T-helper 2 cell (primary cell): ENCODE measurements at places on chromosomes 7 and 10.

DNA sequence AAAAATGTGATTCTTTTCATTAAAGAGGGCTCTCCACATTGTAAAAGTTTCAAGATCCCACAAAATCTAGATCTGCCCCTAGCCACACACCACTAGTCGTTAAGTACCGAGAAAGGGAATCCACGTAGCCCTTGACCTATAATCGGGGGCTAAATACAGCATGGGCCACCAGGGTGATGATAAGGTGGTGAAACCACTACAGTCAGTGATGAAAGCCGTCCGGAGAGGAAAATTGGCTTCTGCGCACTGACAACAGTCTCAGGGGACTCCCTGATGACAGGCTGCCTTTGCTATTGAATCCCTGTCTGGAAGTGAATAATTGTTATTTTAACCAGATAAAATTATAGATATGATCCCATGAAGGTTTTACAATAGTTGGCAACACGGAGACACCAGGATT is 4.6 kb downstream of the TECTB start:
- no peak for DNase-seq

DNA sequence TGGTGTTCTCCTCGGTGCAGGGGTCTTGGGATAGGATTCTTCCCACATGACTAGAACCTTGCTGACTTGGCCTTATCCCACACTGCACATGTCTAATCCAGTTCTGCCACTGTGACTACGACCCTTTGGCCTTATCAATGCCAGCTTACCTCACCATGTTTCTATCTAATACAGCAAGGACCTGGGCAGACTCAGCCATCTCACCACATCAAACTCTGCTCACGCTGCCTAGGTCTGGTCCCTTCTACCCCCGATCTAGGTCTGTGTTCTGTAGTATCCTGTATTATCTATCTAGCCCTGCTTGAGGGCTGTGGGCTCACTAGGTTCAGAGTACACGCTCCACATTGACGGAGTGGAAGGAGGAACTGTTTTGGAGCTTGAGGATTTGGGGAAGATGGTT is 282.4 kb downstream of the HPSE2 start:
- no peak for DNase-seq

DNA sequence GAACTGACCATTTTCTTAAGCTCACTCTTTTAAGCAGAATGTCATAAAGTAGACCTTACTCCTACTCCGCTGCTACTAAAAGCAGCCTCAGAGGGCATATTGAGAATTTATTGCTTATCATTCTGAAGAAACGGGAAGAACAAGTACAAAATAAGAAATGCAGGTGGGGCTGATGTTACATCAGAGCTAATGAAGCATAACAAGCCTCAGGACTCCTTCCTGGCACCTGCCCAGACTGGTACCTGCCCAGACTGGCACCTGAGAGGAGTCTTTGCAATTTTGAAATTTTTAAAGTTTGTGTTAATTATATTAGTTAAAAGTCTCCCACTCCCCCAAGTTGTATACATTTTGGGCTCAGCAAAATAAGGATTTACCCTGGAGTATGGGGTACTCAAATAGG is 162.4 kb downstream of the SEMA3E start:
- DNase-seq = no peak

- DNase-seq = no peak
Observed at GRCh38 chr10:78266741-78267469, 233.2 kb downstream of the RPS24 start.

GRCh38 chr10:93872375-93873158 is 21.2 kb upstream of the SLC35G1 start:
- no peak for DNase-seq
